Left colon (tissue), 2 donors: ENCODE measurements at places on chromosomes 4 and X. TPM values are rescaled to one million over a fixed set of nuclear protein-coding genes. Genes with fewer than 3 reads are reported as not detected.

GRCh38 chr4:14771094-14771493 is 231.2 kb upstream of the CPEB2 start:
- DNase-seq: no peak

DNA sequence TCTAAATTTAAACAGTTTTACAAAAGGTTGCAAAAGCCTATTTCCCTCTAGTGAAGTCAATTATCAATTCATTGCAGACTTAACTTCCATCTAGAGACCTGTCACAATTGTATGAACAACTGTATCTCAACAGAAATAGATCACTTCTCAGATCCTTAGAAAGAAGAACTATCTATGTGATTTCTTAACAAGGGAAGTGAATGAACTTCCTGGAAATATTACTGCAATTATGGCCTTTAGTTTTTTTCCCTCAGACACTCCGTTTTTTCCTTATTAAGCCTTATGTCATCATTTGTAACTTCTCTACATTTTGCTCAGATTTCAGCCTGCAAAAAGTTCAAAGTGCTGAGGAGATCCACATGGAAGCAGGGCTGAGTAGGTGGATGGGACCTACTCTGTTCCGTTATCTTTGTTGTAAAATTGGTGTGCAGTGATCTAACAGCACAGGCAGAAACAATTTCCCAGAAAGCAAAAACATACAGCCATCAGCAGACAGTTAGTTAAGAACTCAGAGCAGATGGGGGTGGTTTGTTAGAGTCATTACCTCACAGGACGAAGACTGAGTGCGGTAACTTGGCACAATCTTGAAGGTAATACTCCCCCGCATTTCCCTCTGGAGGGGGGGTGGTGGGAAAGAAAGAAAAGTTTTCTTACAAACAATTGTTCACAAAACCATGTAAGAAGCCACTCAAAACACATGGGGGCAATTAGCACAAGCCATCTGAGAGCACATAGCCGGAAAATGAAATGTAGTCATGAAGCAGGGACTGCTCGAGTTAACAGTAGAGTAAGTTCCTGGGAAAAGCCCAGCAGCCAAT is 112.3 kb downstream of the NYX start:
- no peak for DNase-seq

DNA sequence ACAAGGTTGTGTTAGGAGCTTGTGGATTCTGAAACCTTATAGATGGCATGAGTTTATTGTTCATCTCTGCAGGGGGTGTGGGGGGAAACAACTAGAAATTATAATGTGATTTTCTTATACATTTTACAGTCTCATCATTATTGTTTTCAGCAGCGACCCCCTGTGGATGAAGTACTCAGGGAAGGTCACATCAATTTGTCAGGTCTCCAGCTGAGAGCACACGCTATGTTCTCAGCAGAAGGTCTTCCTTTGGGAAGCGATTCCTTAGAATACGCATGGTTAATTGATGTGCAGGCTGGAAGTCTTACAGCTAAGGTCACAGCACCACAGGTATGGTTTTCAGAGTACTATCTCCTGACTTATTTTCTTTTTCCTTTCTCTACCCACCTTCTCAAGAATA is 72.2 kb downstream of the BLTP1 start:
- no peak for DNase-seq

- no peak for DNase-seq
Measured at GRCh38 chrX:41096339-41096955, 11.2 kb downstream of the USP9X start.

DNA sequence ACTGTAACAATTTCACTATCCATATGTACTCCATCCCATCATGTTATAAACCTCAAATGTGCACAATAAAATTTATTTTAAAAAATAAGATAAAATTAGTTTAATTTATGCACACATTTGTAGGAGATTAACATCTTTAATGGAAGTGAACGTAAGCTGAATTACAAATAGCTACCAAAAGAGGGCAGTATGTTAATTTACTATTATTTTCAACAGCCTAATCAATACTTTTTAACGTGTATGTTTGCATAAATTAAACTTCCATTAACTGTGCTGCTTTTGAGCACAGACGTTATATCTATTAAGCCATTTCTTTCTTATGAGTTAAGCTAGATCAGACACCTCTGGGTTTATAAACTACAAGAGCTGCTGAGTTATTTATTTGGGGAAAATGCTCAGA is 56.5 kb upstream of the PHKA2 start:
- no peak for DNase-seq

- DNase-seq: peak; percentile 62
Measured at GRCh38 chr4:146029939-146030710, 91.5 kb upstream of the ZNF827 start.

DNA sequence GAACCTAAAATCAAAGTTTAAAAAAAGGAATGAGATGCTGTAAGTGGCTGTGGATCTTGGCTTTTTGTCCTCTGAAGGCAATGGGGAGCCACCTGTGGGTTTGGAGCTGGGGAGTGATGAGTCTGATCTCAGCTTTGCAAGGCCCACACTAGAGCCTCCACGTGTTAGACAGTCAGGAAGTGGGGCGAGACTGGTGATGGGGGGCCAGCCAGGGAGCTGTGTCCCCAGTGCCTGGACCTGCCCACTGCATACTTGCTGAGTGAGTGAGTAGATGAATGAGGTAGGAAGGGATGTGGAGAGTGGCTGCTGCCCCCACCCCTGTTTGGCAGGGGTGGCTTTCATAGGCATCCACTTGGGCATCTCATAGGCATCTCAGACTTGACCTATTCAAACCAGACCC is 84.0 kb downstream of the NHSL2 start:
- DNase-seq: no peak

The LIN54 gene
- total RNA-seq: 15.6 TPM

GRCh38 chr4:11791797-11792196 is 363.1 kb upstream of the HS3ST1 start:
- no peak for DNase-seq

DNA sequence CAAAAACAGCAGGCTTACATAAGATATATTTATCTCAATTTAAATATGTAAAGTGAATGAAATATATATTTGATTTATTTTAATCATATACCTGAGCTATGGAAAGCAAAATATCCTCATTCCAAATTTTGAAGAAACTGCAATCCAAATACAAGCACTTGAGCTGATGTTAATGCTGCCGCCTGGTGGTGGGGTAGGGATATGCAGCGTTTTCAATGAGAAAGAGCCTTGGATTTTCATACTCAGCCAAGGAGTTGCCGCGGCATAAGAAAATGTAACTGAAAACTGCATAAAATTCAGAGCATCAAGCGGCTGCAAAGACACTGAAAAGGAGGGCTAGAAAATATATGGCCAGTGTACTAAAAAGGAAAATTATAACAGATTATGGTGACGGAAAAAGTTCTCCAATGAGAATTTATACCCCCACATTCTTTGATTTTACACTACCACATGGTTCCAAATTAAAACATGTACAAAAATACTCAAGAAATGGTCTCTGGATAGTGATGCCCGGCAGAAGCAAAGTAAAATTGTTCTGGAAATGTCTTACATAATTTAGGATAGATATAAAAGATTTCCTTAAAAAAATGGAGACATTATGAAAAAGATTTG is 660.3 kb upstream of the PITX2 start:
- DNase-seq: peak; percentile 65

- DNase-seq: no peak
Measured at GRCh38 chr4:6200922-6201362, 593 bp upstream of the JAKMIP1 start.

GRCh38 chrX:11678158-11678557 is 12.4 kb upstream of the ARHGAP6 start:
- DNase-seq: no peak

DNA sequence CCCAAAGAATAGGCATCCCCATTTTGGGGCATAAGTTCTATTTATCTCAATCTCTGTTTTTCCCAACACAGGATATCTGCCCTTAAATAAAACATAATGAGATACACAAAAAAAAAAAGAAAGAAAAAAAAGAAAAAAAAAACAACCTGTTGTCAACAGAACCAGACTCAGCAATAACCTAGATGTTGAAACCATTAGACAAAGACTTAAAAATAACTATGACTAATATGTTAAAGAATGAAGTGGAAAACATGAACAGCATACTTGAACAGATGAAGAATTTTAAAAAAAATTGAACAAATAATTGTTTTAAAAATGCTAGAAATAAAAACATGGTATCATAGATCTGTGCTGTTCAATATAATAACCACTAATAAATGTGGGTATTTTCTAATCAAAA is 93.4 kb upstream of the RXFP1 start:
- DNase-seq: no peak
